ENCODE measurements at places on chromosomes 1 and 21.
A peak's percentile ranks its signal among the peaks of the same experiment; 100 is the strongest.

GRCh38 chr1:92154934-92155333, 62.8 kb upstream of the C1orf146 start:
- DNase-seq: no peak

DNA sequence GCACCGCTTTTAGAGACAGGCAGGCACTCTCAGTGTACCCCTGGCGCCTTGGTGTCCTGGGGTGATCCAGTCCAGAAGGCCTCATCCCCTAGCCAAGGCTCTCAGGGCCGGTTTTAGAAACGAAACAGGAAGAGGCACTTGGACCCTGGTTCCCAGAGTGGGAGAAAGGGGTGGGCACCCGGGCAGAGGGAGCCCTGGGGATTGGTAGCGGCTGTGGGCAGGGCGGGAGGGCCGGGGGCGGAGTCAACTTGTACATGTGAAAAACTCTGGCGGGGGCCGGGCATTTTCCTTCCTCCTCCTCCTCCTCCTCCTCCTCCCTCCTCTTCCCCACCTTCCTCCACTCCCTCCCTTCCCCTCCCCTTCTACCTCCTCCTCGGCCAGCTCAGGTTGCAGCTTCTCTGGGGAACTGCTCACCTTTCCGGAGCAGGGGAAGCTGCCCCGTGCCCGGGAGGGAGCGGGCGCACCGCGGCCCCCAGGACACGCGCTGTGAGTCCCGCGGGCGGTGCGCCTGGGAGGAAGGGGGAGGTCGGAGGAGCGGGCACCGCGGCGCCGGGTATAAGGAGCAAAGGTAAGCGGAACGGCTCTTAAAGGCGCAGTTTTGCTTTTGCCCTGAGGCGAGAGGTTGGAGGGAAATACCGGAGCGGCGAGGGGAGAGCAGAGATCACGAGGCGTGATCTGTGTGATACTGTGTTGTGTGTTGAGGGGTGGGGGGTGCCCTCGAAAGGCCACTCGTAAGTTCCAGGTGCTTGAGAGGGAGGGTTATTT, at the start of gene CDK18:
CDK18 (plus strand) TSS at position 359 of the 765 bp plus-strand sequence. CDS start 18,499 bp downstream, outside the sequence.
- peak; percentile 64 for DNase-seq

GRCh38 chr1:31511848-31512615, 64.3 kb upstream of the TINAGL1 start:
- DNase-seq: no peak

GRCh38 chr1:208606959-208607358, 362.8 kb upstream of the PLXNA2 start:
- DNase-seq: no peak

DNA sequence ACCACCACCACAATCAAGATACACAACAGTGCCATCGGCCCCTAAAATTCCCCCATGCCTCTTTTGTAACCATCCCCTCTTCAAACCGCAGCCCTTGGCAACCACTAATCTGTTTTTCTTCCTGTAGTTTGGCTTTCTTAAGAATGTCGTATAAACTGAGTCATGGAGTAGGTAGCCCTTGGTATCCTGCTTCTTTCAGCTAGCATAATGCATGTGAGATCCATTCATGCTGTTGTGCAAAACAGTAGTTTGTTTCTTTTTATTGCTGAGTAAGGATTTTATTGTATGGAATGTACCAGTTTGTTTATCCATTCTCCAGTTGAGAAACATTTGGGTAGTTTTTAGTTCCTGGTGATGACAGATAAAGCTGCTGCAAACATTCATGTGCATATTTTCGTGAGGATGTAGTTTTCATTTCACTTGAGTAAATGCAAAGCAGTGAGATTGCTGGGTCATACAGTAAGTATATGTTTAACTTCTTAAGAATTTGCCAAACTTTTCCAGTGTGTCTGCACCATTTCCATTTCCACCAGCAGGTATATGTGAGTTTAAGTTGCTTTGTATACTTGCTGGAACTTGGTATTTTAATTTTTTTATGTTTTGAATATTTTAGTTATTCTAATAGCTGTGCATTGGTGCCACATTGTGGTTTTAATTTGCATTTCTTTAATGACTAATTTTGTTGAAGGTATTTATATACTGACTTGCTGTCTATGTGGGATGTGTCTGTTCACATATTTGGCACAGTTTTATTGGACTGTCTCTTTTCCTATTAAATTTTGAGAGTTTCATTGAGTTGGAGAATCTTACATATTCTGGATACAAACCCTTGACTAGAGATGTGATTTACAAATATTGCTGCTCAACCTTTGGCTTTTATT, 148.4 kb upstream of the MAP1LC3C start:
- peak; percentile 29 for DNase-seq

GRCh38 chr1:228429007-228429406, 12.3 kb upstream of the TRIM17 start:
- DNase-seq: no peak

GRCh38 chr1:3170561-3171453, 101.8 kb downstream of the PRDM16 start:
- DNase-seq: no peak

GRCh38 chr1:20823845-20824244, 36.7 kb upstream of the HP1BP3 start:
- DNase-seq: no peak

DNA sequence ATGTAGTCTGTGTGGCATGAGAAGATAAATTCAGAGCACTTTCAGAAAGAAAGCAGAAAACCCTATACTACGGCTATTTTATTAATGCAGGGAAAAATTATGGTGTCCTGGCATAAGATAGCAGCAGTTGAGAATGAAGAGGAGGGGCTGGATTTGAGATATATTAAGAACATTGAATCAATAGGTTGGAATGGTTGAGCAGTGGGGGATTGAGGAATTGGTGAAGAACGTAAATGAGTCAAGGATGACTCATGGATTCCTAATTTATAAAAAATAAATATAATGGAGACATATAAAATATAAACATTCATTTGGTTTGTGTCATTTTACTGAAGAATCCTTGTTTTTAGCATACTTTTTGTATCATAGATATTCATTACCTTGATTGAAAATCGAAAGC, 234.3 kb upstream of the ADAMTS5 start:
- no peak for DNase-seq

DNA sequence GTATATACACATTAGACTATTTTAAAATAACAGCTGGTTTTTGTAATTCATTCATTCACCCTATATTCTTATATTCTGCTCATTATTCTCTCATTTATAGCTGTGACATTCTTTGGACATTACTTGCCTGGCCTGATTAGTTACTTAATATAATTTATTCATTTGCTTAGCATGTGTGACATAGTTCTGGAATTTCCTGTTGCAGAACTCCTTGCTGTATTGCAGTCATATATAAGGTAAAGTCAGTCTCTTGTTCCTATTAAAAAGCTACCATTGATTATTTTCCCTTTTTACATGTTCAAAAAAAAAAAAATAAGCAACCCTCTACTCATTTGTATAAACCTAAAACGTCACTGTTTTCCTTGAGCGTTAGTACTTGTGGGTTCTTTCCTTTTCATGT, 23.9 kb downstream of the GNAT2 start:
- DNase-seq: no peak

GRCh38 chr1:65952696-65953095, 160.0 kb downstream of the PDE4B start:
- DNase-seq: no peak

GRCh38 chr1:183388735-183389134, 29.4 kb downstream of the NMNAT2 start:
- no peak for DNase-seq

DNA sequence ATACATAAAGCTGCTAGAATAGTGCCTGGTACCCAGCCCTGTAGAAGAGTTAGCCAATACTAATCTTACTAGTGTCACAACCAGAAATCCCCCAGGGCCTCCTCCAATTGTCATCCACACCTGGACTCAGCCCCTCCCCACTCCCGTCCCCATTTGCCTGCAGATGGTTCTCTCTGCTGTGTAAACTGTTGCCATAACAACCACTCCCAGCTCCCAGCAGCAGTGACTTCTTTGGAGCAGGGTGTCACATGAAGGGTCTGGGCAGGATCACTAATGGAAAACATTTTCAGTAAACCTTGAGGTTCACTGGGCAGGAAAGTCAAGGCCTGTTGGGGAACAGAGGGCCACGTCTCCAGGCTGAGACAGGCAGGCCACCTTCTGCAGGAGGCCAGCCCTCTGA, 126.0 kb upstream of the IPO9 start:
- no peak for DNase-seq

- no peak for DNase-seq
Measured at GRCh38 chr1:201259476-201260235, 23.6 kb upstream of the PKP1 start.

DNA sequence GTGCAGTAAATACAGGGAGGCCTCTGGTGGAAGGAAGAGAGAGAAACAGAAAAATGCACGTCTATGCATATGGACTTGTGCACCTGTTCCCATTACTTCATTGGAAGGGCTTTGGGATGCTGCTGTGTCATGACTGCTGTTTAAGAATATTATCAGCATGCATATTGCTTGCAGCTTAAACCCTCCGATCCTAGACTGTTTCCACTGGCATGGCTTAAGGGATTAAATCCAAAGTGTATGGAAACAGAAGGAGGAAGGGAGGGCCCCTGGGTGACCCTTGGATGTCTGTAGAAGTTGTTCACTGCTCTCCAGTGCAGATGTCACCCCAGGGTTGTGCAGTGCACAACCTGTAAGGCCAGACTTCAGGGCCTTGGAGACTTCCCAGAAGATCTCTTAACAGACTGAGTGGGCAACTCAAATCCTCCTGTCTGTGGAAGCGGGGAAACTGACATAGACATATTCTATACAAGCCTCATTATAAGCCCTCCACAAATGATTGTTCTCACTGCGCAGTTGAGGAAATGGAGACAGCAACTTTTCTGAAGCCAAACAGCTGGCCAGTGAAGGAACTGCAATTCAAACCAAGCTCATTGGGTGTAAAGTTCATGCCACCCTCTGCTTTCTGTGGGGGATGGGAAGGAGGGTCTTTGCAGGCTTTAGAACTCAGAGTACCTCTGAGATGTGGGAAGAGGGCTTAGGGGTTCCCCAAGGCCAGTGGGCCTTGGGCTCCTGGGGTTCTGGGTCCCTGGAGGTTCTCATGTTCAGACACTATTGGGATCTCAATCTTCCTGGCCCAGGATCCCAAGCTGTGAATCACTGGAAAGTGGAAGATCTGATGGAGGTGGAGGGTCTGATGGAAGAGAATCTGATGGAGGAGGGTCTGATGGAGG, 73.8 kb downstream of the UMODL1 start:
- DNase-seq: no peak

- DNase-seq: peak; percentile 74
Measured at GRCh38 chr1:207407655-207408260, 46.4 kb upstream of the CR2 start.

- DNase-seq: no peak
Measured at GRCh38 chr1:216898801-216899200, 175.6 kb upstream of the ESRRG start.

DNA sequence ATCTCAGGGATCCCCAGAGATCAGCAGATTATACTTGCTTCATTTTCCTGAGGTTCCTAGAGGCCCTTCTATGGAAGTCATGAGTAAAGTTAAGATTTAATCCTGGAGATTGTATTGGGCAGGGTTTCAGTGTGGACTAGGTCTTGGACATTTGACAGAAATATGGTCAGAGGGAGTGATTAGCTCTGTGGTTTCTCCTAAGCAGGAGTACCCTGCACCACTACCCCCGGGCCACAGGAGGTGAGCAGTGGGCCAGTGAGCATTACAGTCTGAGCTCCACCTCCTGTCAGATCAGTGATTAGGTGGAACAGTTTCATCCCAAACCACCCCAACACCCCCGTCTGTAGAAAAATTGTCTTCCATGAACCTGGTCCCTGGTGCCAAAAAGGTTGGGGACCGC, 43.2 kb downstream of the PHACTR4 start:
- no peak for DNase-seq

DNA sequence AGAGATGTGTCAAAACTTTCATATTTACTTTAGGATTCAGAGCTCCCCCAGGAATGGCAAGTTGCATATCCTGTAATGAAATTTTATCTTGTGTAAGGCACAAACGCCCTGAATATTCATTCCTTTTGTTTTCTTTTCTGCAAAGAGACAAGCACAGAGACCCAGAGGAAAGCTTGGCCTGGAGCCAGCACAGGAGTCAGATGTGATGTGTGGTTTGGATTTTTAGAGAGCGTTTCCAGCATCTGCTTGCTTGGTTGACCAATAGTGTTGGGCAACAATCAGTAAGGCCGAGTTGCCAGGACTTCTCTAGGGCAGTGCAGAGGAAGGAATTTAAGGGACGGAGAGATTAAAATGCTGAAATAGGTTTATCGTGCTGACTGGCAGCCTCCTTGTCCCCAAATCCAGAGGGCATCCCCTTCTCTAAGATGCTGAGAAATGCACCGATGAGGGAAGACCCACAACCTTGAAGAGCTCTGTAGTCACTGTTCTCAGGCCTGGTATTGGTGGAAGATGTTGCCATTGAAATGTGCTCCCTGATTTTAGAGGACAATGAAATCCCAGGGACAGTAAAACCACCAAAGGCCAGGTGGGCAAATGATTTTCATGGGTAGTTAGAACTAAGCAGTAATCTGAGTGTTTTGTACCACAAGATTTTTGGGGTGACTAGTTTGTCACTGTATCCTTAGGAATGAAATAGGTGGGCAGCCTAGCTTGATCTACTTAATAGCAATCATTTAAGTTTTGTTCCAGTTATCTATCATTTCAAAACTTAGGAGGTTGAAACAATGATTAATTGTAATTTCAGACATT, 37.9 kb upstream of the RHOU start:
- peak; percentile 96 for DNase-seq

- DNase-seq: no peak
Measured at GRCh38 chr1:13763991-13764390, 64.0 kb downstream of the PRDM2 start.

DNA sequence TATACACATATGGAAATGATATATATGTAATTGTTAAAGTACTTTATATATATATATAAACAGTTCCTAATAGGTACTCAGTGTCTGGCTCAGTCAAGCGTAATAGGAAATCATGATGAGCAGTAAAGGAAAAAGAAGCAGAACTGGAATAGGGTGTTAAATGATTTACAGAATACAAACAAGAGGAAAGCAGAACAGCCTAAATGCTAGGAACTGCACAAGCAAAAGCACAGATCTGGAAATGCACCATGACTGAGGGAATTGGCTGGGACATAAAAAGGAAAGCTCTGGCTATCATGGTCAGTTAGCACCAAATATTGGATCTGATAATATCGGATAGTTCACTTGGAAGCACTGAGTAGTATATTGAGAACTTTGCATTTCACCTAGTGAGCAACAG, 51.8 kb downstream of the SLC44A5 start:
- no peak for DNase-seq

- no peak for DNase-seq
Measured at GRCh38 chr21:37605006-37605405, 238.4 kb downstream of the DYRK1A start.

- DNase-seq: no peak
Measured at GRCh38 chr21:18545908-18546307, 142.3 kb upstream of the TMPRSS15 start.

GRCh38 chr1:184416946-184417345, 30.1 kb downstream of the C1orf21 start:
- no peak for DNase-seq

- no peak for DNase-seq
Measured at GRCh38 chr1:18093193-18093592, 14.4 kb upstream of the IGSF21 start.

GRCh38 chr1:46532498-46533178, 18.8 kb downstream of the KNCN start:
- DNase-seq: no peak

Data from AML-193 (cell line).